ENCODE measurements at places on chromosomes 5 and 9. TPM values are rescaled to one million over a fixed set of nuclear protein-coding genes. Genes with fewer than 3 reads are reported as not detected.
A peak's percentile ranks its signal among the peaks of the same experiment; 100 is the strongest.

GRCh38 chr9:127853312-127854183 is 910 bp downstream of the ENG start:
- no peak for DNase-seq

The LPAR1 gene
- total RNA-seq = not detected

GRCh38 chr5:124729720-124730359 is 16.6 kb downstream of the ZNF608 start:
- no peak for DNase-seq

The SHB gene
- 2.8 TPM for total RNA-seq

DNA sequence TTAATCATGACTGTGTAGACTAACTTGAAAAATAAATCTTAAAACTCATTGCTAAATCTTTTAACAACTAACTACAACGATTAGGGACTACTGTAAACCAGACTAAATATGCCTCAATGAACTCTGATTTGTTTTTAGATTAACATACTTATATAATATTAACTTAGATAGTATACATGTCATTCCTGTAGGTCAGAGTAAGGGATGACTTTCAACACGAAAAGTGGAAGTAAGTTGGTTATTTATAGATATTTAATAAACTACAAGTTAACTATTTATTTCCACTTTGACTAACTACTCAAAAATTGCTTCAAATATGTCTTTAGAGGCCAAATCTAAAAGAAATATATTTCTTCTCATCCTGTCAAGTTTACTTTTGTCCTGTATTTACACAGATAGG is 795.6 kb downstream of the PTPRD start:
- DNase-seq = no peak

The TJP2 gene
- 3.9 TPM for total RNA-seq

GRCh38 chr5:9348401-9348996 is 197.4 kb downstream of the SEMA5A start:
- DNase-seq = no peak

The RRAGA gene
- 56.3 TPM for total RNA-seq

The CYLC2 gene
- total RNA-seq = not detected

- DNase-seq = peak; percentile 82
Observed at GRCh38 chr9:34380511-34381315, 4.0 kb upstream of the MYORG start.

- DNase-seq = peak; percentile 81
Observed at GRCh38 chr5:172479034-172479783, 24.9 kb upstream of the SH3PXD2B start.

- no peak for DNase-seq
Observed at GRCh38 chr9:74865177-74865576, 22.5 kb downstream of the TRPM6 start.

- no peak for DNase-seq
Observed at GRCh38 chr5:61501971-61502370, 169.9 kb downstream of the ZSWIM6 start.

GRCh38 chr5:135384898-135385297 is 14.1 kb downstream of the MACROH2A1 start:
- DNase-seq = no peak

The TMEM171 gene
- not detected for total RNA-seq

The F2R gene
- total RNA-seq = 3.5 TPM

GRCh38 chr5:113612060-113612496 is 98.6 kb downstream of the YTHDC2 start:
- no peak for DNase-seq

DNA sequence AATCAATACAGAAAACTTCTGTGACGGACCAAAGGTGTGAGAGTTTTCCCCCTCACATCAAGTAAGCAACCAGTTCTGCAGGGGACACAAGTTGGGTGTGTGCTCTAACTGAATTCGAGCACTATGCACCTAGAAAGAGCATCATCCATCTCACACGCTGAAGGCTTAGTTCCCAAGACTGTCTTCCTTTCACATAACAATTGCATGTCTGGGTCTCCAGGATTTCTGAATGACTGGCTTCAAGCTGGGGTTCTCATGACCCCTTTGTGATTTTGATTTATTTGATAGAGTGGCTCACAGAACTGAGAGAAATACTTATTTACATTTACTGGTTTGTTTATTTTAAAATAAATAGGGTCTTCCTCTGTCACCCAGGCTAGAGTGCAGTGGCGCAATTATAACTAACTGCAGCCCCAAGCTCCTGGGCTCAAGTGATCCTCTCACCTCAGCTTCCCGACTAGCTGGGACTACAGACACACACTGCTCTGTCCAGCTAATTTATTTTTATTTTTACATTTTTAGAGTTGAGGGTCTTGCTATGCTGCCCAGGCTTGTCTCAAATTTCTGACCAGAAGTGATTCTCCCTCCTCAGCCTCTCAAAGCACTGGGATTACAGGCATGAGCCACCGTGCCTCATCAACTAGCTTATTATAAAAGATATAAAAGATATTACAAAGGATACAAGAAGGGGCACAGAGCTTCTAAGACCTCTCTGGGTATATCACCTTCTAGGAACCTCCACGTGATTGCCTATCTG is 316.7 kb upstream of the CDH12 start:
- DNase-seq = no peak

GRCh38 chr5:111682641-111683040 is 74.4 kb downstream of the NREP start:
- DNase-seq = no peak

The GCNT1 gene
- 3.5 TPM for total RNA-seq

The ATOX1 gene
- 69.6 TPM for total RNA-seq

The LHX3 gene
- total RNA-seq = not detected

DNA sequence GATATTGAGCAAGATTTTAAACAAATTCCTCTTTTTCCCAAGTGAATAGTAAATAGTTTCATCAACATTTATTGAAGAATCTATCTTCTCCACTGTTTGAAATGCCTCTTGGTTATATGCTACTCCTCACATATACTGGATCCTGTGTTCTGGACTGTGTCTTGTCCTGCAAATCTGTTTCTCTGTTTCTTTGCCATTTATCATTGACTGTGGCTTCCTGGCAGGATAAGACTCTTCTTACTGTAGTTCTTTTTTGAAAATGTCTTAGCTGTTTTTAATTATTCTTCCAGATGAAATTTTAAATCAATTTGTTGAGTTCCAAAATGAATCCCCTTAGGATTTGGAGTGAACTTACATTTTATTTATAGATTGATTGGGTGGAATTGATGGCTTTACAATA is 27.8 kb downstream of the RALGPS1 start:
- DNase-seq = no peak

GRCh38 chr5:2130361-2130760 is 247.6 kb upstream of the IRX4 start:
- no peak for DNase-seq

- DNase-seq = no peak
Observed at GRCh38 chr5:111998871-111999270, 241.9 kb upstream of the NREP start.

DNA sequence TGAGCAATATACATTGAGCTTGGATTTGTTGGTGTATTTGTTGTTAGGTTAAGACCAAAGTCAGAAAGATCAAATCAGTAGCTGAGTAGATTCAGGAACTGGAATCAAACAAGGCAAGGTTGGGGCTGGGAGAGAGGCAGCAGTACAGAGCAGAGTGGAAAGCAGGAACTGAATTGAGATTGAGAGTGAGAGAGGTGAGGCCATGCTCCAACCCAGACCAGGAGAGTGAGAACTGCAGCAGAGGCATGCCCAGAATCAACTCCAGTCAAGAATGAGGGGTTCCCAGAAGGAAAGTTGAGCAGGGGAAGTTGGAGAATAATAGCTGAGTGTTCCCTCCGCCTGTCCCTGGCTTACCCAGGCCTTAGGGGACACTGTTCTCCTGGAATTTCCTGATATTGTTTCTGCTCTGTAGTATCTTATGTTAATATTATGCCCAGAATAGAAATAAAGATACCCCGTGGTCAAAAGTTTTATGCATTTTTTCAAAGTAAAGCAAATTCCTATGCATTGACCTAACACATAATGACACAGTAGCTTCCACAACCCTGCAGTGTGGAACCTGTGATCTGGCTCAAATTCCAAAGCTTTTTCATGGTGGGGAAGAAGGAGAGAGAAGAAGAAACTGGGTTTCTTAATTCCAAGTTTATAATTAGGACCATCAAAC is 82.7 kb downstream of the SV2C start:
- no peak for DNase-seq

DNA sequence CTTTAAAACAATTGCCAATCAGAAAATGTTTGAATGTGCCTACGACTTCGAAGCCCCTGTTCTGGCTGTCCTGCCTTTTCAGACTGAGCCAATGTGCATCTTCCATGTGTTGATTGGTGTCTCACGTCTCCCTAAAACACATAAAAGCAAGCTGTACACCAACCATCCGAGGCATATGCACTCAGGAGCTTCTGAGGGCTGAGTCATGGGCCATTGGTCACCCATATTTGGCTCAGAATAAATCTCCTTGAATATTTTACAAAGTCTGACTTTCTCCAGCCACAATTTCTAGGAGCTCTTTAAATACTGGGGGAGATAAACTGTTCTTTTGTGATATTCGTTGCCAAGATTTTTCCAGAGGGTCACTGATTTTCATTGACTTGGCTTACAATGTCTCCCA is 53.9 kb downstream of the C9orf57 start:
- no peak for DNase-seq

The MEIKIN gene
- total RNA-seq = not detected

- no peak for DNase-seq
Observed at GRCh38 chr9:26066237-26066636, 388.0 kb upstream of the TUSC1 start.

DNA sequence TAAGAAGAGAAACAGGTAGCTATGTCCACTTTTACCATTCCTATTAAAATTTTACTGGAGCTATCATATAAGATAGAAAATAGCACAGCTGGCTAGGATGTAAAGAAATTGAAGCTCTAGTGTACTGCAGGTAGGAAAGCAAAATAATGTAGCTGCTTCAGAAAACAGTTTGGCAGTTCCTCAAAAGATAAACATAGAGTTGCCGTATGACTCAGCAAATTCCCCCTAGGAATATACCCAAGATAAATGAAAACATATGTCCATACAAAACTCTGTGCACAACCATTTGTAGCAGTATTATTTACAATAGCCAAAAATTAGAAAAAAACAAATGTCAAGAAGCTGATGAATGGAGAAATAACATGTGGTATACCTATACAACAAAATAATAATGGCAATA is 64.6 kb upstream of the SHISAL2B start:
- no peak for DNase-seq

The EGFLAM gene
- not detected for total RNA-seq

The CCDC107 gene
- 13.7 TPM for total RNA-seq

The MARCOL gene
- total RNA-seq = not detected

DNA sequence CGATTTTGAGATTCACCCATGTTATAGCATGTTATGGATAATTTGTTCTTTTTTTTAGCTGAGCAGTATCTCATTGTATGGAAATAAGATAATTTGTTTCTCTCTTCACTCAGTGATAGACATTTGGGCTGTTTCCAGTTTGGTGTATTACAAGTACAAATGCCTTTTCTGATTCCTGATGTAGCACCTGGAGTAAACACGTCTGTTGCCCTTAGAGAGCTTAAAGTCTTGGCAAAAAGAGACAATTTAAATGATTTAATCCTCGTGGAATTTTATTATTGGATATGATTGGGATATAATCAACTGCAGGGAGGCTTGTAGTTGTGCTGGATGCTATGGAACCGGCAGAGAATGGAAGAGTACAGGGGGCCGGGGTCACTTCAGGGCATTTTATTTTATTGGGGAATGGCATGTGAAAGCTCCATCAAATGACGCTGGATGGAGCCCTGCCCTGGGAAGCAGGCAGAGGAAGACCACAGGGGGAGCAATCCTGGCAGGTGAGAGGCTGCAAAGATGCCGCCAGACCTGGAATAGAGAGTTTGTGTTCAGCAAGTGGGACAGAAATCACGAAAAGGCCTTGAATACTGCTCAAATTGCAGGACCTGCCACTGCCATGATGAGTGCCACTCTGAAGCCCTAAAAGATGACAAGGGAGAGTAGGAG is 31.0 kb upstream of the TGFBI start:
- DNase-seq = no peak

GRCh38 chr9:14994738-14995137 is 84.5 kb upstream of the FREM1 start:
- DNase-seq = no peak

GRCh38 chr9:107307331-107307730 is 24.3 kb downstream of the RAD23B start:
- DNase-seq = no peak

The BASP1 gene
- total RNA-seq = 0.47 TPM

The ADAMTS6 gene
- total RNA-seq = 1.1 TPM

The ERBIN gene
- total RNA-seq = 35.1 TPM

GRCh38 chr5:6280425-6281100 is 97.8 kb downstream of the MED10 start:
- no peak for DNase-seq

GRCh38 chr5:134647750-134648424 is 698 bp upstream of the SEC24A start:
- DNase-seq = peak; percentile 73

DNA sequence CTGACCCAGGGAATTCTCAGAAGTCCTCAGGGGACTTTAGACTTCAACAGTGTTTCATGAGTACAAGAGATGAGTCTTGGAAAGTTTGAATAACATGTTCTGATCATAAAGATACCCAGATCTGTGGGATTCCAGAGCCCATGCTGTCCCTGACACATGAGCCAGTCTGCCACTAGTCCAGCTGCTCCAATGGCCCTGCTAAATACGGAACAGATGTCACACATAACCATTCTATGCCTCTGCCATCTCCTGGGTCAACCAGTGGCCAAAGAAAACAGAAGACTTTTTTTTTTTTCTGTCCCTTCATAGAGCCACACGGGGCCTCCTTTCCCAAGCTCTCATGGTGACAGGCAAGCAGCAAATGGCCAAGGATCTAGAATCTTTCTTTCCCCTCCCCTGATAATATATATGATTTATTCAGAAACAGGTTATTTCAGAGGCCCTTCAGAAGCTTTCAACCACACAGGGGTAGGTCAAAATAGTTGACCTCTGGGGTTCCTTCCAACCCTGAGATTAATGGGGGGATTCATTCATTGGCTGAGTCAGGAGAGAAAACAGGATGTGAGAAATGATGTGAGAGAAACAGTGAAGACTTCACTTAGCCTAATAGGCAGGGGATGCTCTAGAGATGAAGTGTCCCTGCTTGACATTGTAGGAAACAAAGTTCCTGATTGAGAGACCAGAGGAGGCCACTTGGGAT is 367.7 kb downstream of the CDK5RAP2 start:
- no peak for DNase-seq

The TSSK1B gene
- not detected for total RNA-seq

- DNase-seq = no peak
Observed at GRCh38 chr5:2139478-2139877, 256.8 kb upstream of the IRX4 start.

DNA sequence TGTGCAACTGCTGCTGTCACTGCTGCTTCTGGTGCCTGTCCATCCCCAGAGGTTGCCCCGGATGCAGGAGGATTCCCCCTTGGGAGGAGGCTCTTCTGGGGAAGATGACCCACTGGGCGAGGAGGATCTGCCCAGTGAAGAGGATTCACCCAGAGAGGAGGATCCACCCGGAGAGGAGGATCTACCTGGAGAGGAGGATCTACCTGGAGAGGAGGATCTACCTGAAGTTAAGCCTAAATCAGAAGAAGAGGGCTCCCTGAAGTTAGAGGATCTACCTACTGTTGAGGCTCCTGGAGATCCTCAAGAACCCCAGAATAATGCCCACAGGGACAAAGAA is 265 bp downstream of the CA9 start:
- DNase-seq = no peak

Measured in activated CD8-positive, alpha-beta T cell treated with anti-CD3 and anti-CD28 coated beads for 36 hours (primary cell).